ENCODE measurements at places on chromosomes 16 and 17. TPM values are rescaled to one million over a fixed set of nuclear protein-coding genes. Genes with fewer than 3 reads are reported as not detected.

Gene KRTAP4-3
- total RNA-seq = not detected

- no peak overlapping the region for H3K4me3 ChIP-seq
- no peaks in the 10 kb centered on the region for H3K27me3 ChIP-seq
- no peaks in the 10 kb centered on the region for H3K4me1 ChIP-seq
- DNase-seq = no peak
- H3K36me3 ChIP-seq = no peaks in the 10 kb centered on the region
Measured at GRCh38 chr17:19012171-19013080, 7.9 kb upstream of the FAM83G start.

DNA sequence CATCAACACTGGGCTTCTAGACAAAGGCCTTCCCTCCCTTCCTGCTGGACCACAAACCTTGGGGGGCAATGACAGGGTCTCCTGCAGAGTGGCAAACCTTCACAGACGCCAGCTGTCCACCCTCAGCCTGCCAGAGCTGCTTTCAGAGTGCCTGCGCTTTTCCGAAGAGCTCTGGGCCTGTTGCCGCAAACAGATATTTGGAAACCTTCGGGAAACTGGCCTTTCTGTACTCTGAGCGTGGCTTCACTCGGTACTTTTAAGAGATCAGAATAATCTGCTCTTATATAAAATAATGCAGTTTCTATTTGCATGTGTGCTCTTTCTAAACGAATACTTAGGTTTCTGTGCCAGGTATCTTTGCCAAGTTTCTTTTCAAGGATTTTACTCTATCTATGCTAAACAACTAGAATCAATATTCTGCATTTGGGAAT lies 152.1 kb upstream of the CHMP6 start:
- no peaks in the 10 kb centered on the region for H3K27me3 ChIP-seq
- H3K4me1 ChIP-seq = no peaks in the 10 kb centered on the region
- H3K4me3 ChIP-seq = no peak overlapping the region
- no peak for DNase-seq
- no peaks in the 10 kb centered on the region for H3K36me3 ChIP-seq

Gene ZP2
- total RNA-seq = not detected

GRCh38 chr16:71840052-71840451 lies 5.7 kb upstream of the ATXN1L start:
- no peaks in the 10 kb centered on the region for H3K27me3 ChIP-seq
- no peaks in the 10 kb centered on the region for H3K36me3 ChIP-seq
- no peak overlapping the region for H3K27ac ChIP-seq
- H3K4me3 ChIP-seq = no peak overlapping the region
- H3K4me1 ChIP-seq = no peaks in the 10 kb centered on the region
- DNase-seq = no peak

DNA sequence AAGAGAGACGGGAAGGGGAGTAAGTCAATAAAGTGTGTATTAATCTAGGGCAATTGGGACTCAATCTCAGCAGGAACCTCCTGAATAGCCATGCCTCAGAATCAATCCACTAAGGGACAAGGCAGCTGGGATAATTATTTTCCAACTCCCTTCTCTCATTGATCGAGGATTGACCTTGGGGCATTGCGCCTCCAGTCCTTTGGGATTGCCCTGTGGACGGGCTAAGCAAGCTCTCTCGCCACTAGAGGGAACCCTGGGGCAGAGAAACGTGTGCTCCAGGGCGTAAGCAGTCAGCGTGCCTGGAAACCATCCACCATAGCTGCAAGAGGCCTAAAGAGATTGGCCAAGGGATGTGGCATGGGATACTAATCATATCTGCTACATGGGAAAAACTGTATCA lies 53.9 kb upstream of the ERCC4 start:
- no peaks in the 10 kb centered on the region for H3K27me3 ChIP-seq
- no peak overlapping the region for H3K27ac ChIP-seq
- DNase-seq = peak; percentile 94
- H3K36me3 ChIP-seq = no peaks in the 10 kb centered on the region
- no peaks in the 10 kb centered on the region for H3K4me1 ChIP-seq
- no peak overlapping the region for H3K4me3 ChIP-seq

DNA sequence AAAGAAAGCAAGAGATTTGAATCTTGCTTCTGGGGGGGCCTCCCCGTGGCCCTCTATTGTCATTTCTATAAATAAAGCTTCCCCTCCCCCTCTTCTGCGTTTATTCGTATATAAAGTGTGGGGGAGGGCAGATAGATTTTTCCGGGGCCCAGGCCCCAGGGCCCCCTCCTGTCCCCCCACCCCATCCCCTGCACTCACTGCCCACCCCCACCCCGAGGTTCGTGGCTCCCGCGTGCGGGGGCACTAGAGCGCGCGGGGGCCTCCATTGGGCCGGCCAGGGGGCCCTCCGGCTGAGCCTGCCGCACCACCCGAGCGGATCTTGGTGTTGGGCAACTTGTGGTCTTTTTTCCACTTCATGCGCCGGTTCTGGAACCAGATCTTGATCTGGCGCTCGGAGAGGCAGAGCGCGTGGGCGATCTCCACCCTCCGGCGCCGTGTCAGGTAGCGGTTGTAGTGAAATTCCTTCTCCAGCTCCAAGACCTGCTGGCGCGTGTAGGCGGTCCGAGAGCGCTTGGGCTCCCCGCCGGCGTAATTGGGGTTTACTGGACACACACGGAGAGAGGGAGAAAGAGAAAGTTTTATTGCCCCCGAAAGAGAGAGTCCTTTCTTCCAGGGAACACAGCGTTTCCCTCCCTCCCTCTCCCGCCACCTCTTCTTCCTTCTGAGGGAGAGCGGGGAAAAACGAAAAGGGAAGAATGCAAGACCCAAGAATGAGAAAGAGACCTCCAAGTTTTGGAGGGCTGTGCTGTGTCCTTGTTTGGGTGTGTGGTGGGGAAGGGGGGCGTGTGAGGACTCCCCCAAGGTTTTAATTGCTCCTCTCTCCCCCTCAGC lies 1.5 kb downstream of the HOXB4 start:
- 0 out of 2 replicates have a peak overlapping the region, but pooled peaks have one; percentile 28 for H3K4me3 ChIP-seq
- peaks cover 58% of the 10 kb centered on the region for H3K4me1 ChIP-seq
- no peak overlapping the region for H3K27ac ChIP-seq
- DNase-seq = no peak
- peaks cover 100% of the 10 kb centered on the region for H3K27me3 ChIP-seq
- no peaks in the 10 kb centered on the region for H3K36me3 ChIP-seq

All from GM23338 (cell line).